ENCODE measurements at places on chromosomes 12 and 14.
A peak's percentile ranks its signal among the peaks of the same experiment; 100 is the strongest.

- no peak for DNase-seq
Observed at GRCh38 chr12:127774828-127775227, 492.1 kb upstream of the TMEM132C start.

DNA sequence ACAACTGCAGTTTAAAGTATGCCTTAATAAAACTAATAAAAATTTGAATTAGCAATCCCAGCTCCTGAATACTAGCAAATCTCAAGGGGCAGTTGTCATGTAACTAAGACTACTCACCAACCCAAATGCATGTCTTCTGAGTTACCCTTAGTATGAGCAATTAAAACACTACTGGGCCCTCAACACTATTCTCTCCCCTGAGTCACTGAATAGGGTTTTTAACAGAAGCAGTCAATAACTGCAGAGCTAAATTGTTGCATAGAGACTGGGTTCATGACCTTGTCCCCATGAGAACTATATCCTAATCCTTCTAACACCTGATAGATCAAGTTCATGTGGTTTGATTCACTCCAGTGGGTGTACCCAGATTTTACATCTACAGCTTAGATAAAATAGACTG is 38.8 kb downstream of the MDM1 start:
- no peak for DNase-seq

DNA sequence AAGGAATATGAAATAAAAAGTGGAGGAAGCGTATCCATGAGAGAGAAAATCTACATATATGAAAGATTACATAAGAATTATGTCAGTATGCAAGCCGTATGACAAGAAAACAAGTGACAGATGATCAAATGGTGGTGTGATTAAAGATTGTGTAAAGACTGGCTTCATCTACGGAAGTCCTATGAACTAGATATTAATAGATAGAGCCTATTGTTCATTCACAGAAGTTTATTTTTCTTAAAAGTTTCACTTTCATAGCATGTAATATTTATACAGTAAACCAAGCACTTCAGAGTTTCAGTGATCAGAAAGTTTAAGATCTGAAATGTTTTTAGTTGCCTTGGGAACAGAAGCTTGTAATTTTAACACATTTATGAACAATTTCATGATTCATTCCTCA is 84.5 kb downstream of the VRK1 start:
- no peak for DNase-seq

- DNase-seq: no peak
Observed at GRCh38 chr12:55827806-55828205, 1.6 kb downstream of the DNAJC14 start.

DNA sequence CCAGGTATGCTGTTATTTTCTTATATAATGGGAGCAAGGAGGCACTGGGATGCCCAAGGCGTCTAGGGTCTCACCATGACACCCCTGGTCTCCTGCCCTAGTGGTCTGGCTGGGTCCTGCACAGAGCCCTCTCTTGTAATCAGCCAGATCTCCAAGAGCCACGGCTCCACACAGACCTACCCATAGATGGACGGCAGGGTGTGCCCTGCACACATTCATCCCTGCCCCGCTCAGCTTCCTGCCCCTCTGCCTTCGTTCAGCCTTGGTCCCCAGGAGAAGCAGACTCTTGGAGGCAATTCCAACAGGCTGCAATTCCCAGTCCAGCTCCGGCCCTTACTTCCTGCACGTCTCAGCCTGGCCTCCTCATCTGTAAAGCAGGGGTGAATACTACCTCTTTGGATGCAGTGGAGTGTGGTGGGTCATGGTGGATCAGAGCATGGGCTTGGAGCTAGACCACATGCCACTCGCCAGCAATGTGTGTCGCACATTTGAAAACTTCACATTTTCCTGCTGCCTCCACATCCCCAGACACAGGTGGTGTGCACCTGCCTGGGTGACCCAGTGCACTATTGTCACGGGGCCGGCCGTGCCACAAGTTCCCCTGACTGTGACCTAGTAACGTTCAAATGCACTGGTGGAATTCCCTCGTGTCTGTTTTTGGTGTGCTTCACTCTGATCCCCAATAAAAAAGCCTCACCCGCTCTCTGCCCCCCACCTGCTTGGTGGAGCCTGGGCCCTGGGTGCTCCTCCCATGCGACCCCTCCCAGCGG is 171.1 kb upstream of the PRMT8 start:
- DNase-seq: no peak

DNA sequence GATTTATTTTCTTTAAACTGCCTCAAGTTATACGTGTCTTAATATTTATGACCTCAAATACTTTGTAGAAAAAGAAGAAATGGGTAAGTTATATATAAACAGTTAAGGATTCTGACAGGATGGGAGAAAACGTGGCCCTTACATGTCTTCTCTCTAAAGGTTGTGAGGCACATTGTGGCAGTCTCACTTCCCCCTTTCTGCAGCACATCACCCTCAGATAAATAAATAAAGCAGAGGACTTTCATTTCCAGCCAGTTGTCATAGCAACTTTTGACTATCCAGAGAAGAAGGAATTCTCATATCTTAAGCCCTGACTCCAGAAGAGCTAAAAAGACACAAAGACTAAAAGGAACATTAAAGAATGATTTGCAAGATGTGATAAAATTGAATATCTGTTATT is 28.8 kb upstream of the CEP83 start:
- no peak for DNase-seq

DNA sequence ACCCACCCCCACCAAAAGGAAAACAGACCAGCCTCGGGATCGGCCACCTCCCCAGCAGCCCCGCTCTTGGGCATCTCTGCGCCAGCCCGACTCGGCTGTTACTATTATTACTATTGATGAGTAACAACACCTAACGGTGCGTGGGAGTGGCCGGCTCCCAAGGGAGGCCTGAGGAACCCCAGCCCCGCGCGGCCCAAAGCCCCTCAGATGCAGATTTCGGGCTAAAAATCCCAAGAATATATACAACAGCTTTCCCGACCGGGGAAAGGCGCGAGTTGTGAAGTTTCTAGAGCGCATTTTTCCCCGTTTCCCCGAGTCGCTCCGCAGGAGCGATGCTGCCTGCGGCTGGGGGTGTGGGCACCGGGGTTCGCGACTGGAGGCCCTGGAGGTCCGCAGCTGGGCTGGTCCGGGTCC is 565 bp downstream of the NT5DC3 start:
- peak; percentile 15 for DNase-seq

DNA sequence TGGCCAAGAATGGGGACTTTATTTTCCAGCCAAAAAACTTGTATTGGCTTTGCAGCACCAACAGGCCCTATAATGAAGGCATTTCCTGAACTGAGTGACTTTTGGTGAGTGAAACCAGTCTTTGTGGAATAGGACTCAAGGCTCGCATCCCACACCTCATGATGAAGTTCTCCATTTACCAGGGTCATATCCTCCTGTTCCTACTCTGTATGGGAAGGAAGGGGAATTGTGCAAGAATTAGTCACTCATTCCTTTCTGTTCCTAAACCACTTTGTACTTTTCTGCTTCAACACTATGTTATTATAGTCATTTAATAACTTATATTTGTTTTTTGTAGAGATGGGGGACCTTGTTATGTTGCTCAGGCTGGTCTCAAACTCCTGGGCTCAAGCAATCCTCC is 2.3 kb upstream of the SPATS2 start:
- no peak for DNase-seq

DNA sequence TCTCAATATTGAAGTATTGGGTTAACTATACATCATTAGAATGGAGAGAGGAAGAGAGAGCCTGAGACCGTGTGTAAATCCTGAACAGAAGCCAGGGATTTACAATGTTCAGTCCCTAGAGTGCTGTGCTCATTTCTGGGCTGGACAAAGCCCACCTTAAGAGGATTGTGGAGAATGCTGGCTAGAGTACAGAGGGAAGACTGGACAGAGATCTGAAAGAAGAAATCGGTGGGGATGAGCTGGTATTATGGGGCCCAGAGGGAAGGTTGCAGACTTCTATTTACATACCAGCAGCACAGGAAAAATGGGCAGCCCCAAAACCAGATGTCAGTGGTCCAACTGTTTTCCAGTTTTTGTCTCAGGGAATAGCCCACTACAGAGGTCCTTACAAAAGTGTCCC is 42.3 kb downstream of the RTN1 start:
- DNase-seq: no peak

DNA sequence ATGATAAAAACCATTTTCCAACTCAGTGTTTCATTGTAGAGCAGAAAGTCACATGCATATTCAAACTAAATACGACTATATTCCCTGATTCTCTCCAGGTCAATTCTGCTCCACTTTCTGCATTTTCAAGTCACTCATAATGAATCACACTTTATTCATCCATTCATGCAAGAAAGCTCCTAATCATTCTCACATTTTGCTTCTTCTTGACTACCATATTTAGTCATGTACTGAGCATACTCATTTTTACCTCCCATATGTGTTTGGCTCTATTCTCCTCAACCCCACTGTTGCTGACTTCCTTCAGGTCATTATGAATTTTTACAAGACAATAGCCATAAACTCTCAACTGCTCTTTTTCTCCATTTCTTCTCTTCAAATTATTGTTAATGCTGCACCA is 43.4 kb upstream of the PIK3C2G start:
- no peak for DNase-seq

DNA sequence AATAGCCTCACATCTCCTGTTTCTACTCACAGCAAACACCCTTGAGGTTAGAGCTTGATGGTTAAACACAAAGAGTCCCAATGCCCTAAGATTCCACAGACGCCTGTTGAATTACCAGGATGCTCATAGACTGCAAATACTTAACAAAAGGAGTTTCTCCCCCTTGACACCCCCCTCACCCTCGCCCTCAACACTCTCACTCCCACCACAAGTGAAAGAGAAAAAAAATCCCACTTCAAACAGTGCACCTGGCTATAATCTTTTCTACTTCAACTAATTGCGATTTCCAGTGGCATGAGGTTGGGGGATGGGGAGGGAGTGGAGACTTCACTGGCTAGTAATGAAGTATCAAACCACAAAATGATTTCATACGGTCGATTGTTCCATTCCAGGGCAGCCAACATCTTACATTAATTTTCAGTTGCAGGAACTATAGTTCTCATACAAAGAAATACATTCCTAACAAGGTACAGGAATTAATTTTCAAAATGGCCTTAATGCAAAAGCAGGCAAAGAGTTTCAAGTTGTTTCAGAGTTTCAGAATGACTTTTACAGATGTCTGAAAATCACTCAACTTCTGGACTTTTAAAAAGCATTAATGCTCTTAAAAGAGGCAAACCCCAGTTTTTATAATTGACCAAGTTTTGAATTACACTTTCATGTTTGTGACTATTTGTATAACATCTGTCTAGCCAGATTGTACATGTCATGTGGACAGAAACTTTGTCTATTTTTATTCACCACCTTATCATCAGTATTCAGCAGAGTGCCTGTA is 390.7 kb downstream of the C12orf75 start:
- DNase-seq: no peak

DNA sequence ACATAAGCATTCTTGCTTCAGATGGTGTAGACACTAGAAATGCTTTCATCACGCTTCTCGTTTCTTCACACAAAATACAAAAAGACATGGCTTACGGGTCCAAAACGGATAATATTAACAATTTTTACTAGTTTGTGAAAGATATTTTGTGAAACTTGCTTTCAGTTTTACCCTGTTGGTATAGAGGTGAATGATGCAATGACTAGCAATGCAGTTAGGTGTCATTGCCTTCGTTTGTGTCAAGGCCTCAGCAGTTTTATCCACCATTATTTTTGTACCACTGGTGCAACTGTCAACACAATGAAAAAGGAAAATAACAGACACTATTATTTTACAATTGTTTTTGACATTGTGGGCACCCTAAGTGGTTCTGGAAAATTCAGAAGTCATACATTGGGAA is 323.0 kb downstream of the FLRT2 start:
- DNase-seq: no peak

- no peak for DNase-seq
Observed at GRCh38 chr14:24508155-24508840, at the start of gene CMA1. Gene CMA1, minus strand, starts transcription at chr14:24508265. Its CDS starts 30 bp downstream, at chr14:24508235.

DNA sequence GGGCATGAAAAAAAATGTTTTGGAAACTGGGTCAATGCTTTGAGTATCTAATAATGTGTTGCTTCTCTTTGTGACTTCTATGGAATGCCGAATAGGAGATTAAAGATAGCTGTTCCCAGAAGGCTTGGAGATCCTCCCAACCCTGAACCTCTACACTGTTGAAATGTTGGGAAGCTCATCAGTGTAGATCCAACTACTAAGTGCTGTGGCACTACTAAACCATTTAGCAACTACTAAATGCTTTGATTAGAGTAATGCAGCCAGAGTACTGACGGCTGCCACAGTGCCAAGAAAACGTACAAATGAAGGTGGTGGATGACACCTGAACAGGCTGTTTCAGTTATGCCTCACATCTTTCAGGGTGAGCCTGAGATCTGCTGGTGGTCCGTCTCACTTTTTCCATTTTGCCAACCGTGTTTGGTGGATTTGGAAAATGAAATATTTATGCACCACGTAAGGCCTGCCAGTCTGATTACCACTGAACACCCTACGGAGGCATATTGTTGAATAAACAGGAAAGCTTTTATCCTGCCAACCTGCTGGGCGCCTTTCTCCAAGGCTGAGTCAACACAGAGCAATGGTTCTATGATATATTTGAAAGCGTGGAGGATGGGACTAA is 938.0 kb upstream of the FLRT2 start:
- DNase-seq: no peak

GRCh38 chr12:120529641-120530417 is 871 bp upstream of the COQ5 start:
- no peak for DNase-seq

GRCh38 chr14:93727039-93727740 is 61.1 kb downstream of the PRIMA1 start:
- no peak for DNase-seq

GRCh38 chr12:7180685-7181084 is 8.8 kb upstream of the PEX5 start:
- DNase-seq: no peak

DNA sequence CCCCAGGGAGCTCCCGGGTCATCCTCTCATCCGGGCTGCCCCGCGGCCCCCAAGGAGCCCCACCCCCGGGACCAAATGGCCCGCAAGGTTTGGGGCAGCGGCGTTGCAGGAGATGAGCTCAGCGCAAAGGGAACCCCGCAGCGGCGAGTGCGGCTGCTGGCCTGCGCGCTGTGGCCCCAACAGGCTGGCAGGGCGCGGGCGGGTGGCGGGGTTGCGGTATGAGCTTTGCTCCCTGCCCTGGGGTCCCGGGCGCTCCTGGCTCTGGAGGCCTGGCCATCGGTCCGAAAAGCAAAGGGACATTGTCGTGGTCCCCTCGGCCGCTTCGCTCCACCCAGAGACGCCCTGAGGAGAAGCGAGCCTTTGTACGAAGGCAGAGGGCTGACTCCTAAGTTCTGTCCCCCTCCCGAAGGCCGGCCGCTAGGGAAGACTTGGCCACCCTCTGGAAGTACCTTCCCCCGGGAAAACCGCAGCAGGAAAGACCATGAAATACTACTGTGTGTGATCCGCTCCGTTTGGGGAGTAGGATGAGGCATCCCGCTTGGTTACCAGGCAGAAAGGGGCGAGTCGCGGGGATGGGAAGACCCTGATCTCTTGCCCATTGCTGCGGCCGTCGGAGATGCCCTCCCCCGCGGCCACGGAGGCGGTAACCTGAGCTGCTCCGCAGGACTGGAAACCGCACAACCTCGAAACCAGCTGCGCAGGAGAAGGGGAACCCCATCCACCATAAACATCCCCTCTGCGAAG is 620 bp upstream of the NID2 start:
- peak; percentile 30 for DNase-seq

- DNase-seq: no peak
Observed at GRCh38 chr14:52862632-52863333, 71.4 kb upstream of the GNPNAT1 start.
